ENCODE measurements at places on chromosomes 11 and 22.

- DNase-seq, result no peak
Observed at GRCh38 chr11:18986744-18987143, 47.5 kb upstream of the MRGPRX1 start.

DNA sequence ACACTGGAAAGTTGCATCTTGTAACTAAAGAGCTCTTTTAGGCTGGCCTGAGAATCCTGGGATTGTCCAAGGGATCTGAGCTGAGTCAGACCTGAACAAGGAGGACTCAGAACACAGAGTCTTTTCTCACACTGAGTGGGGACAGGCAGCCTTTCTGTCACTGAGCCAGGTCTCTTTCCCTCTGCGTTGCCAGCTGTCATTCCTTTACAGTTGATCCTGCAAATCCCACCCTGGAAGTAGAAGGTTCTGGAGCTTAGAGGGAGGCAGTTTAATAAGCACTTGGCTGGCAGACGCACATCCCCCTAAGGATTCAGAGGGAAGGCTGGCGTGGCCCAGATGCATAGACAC is 76.3 kb upstream of the SUSD2 start:
- DNase-seq, result no peak

DNA sequence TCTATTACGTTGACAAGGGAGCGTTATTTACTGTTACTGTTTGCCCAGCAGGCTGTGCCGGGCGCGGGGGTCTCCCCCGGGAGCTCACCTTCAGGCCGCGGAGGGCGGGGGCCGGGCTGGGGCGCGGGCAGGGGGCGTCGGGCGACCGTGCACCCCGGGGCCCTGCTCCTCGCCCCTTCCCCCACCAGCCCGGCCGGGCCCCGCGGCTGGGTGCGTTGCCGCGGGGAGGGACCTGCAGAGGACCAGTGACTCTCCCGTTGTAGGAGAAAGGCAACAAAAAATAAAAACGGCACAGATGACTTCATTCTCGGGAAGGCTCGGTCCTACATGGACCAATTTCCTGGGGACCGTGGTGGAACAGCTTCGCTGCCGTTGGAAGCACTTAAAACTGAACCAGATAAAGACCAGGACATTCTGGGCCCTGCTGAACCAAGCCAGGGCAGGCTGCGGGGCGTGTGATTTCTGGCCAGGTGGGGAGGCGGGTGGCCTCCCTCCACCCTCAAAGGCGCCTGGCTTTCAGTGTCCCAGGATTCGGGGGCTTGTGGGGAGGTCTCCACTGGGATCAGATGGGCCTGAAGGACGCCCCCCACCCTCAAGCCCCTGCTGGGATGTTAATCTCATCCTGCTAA is 57.4 kb downstream of the IGLL1 start:
- DNase-seq, result no peak

GRCh38 chr11:74318241-74318932 is 6.9 kb upstream of the P4HA3 start:
- DNase-seq, result no peak

DNA sequence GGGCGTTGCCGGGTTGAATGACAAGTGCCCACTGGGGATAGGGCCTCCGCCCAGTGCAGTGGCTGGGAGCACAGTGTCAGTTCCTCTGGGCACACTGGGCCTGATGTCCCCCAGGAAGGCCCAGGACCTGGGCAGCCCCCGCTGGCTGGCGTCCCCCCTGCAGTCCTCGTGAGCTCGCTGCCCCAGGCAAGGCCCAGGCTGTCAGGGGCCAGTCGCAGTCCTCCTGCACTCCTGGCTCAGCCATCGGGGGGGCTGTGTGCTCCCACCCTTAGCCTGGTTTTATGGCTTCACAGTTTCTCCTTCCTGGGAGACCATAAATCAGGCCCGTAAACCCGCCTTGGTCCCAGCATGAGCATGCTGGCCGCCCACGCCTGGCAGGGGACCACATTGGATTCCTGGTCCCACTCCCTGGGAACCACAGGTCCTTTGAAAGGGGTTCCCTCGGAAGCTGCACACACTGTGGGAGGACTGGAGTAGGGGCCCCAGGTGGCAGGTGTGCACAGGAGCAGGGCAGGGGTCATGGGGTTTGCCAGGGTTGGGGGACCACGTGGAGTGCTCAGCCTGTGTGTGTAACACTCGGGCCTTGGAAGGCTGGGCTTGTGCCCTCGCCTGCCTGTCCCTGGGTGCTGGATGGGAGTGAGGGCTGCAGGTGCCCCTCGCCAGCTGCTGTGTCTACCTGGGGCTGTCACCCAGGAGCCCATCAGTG is 113.6 kb downstream of the KCNQ1OT1 start:
- no peak for DNase-seq

DNA sequence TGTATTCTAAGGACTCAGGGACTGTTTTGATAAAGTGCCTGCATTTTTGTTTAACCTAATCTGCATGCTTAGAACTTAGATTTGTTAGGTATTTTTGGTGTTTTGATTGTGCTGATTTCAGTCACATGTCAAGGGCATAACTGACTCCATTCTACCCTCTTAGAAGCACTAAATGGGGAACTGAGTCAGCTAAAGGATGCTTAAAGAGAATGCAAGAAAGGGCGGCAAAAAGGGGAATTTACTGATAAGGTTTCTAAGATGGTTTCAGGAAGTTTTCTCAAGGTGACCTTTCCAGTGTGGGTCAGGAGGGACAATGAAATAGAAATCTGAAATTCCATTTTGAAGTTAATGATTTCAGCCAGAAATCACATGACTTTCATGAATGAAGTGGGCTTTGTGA is 43.0 kb downstream of the MMP20 start:
- no peak for DNase-seq

GRCh38 chr11:1478011-1478410 is 8.6 kb downstream of the MOB2 start:
- no peak for DNase-seq

GRCh38 chr11:8266246-8267241 is 2.9 kb upstream of the LMO1 start:
- DNase-seq, result no peak

GRCh38 chr11:106466521-106467080 is 389.1 kb downstream of the AASDHPPT start:
- DNase-seq, result no peak

DNA sequence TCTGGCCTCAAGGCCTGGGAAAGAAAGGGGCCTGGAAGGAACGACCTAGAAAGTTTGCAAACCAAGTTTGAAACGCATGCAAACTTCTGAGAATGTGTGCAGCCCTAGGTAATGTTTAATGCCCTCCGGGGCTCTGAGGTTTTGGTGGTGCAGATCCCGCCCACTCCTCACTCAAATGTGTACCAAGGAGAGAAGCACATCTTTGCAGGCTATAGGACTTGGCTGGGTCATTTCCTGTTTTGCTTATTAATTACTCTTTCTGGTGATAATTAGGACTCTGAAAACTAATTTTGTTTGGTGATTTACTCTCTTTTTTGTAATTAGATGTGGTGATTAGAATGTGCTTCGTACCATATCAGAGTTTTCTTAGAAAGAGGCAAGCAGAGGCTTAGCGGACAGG is 625.9 kb upstream of the CADM1 start:
- no peak for DNase-seq

DNA sequence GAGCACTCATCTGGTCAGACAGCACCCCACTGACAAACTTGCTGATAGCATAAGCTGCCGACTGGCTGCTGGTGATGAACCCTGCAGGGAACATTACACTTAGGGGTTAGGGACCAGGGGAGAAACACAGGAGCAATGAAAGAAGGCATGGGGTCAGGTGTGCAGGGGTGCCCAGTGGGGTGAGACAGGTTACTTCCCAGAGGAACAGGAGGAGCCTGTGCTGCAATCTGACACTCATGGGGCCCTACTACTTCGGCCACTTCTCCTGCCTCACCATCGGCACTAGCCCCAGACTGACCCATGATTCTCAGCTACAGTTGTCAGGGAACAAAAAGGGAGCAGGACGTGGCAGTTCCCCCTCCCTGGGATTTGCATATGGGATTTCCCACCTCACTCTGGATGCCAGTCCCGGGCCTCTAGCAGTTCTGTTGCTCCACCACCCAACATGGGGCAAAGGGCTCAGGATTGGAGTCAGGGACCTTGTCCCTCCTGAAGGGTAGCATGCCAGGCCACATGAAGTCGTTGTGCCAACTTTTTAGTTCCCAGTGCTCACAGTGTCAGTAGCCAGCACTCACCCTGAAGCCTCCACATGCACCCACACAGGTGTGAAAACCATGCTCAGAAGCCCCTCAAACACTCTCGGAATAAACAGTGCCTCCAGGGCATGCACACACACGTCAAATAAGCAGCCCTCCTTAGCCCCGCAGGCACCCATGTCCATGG is 2.2 kb downstream of the SLC37A4 start:
- DNase-seq, result no peak

- DNase-seq, result no peak
Observed at GRCh38 chr11:72483412-72484186, 49.3 kb upstream of the CLPB start.

- no peak for DNase-seq
Observed at GRCh38 chr11:84901991-84902390, 725.2 kb downstream of the DLG2 start.

- no peak for DNase-seq
Observed at GRCh38 chr11:63445720-63446119, 45.2 kb downstream of the PLAAT5 start.

DNA sequence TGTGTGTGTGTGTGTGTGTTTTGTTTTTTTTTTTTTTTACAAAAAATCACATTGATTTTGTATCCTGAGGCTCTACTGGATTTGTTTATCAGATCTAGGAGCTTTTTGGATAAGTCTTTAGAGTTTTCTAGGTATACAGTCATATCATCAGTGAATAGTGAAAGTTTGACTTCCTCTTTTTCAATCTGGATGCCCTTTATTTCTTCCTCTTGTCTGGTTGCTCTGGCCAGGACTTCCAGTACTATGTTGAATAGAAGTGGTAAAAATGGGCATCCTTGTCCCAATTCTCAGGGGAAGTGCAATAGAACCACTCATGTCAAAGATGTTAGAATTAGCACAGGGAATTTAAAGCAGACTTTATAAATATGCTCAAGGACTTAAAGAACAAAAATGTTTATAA is 32.6 kb upstream of the PRDM11 start:
- no peak for DNase-seq

GRCh38 chr11:69385832-69386427 is 92.0 kb downstream of the MYEOV start:
- no peak for DNase-seq

- no peak for DNase-seq
Observed at GRCh38 chr11:76382209-76382608, 1.1 kb downstream of the GVQW3 start.

DNA sequence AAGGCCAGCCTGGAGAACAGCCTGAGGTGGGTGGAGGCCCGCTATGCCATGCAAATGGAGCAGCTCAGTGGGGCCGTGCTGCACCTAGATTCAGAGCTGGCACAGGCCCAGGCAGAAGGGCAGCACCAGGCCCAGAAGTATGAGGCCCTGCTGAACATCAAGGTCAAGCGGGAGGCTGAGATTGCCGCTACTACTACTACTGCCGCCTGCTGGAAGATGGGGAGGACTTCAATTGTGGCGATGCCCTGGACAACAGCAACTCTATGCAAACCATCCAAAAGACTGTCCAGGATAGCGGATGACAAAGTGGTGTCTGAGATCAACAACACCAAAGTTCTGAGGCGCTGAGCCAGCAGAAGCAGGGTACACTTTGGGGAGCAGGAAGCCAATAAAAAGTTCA is 3.1 kb upstream of the TMEM218 start:
- no peak for DNase-seq

DNA sequence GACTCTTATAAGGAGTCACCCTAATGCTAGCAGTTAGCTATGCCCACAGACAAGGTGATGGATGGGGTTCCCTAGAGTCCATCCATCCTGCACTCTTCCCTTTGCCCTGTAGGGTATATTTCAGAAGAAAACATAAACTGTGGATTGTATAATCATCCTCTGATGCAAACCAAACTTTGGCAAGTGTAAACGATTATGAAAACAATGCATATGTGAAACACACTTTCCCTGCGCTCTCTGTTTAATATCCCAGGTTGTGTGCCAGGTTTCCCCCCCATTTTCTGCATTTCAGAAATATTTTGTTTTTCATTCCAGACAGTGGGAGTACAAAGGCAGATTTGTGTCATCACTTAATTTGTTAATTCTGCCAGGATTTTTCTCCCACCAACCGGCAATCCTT is 110.0 kb downstream of the LDLRAD3 start:
- no peak for DNase-seq

- no peak for DNase-seq
Observed at GRCh38 chr11:34721646-34722045, 100.8 kb downstream of the EHF start.

DNA sequence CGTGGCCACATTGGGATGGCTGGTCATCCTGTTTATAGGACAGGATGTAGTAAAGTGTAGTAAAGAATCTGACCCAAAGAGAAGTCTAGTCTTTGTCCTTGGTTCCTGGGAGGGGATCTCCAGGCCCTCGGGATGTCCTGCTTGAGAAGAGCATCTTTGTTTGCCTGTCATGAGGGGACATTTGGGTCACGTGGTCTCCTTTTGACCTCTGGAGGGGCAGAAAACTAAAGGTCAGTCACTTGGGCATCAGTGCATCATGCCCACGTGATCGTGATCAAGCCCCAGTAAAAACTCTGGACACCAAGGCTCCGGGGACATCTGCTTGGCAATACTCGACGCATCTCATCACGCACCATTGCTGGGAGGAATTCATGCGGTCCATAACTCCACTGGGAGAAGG is 9.1 kb downstream of the SMIM38 start:
- DNase-seq, result no peak

DNA sequence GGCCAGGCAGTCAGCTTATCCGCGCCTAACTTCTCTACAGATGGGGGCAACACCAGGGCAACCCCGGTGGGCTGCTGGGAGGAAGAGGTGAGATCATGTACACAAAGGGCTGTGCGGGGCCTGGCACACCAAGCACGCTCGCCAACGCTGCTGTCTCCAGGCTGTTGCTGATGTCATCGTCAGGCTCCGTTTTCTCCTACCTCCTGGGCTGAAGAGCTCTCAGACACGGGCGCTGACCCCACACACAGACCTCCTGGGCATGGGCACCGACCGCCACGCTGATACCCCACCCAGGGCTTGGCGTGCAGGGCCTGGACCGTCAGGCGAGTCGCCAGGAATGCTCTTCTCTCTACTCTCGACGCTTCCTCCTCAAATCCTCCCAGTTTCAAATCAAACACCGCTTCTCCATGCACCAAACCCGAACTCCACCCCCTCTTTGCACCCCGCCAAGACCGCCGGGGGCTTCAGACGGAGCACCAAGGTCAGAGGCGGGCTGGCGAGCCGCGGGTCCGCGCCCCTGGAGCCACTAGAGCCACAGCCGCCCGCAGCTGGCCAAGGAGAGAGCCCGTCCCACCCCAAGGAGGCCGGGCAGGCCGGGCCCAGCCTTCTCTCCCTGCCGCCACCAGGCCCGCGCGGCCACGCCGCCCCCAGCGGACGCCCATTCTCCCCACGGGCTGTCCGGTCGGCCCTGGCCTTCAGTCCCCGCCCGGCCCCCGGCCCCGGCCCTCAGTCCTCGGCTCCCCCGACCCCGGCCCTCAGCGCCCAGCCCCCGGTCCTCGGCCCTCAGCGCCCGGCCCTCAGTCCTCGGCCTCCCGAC is 772 bp downstream of the SBF1 start:
- DNase-seq, result no peak

Data from effector memory CD4-positive, alpha-beta T cell (primary cell).